ENCODE measurements at places on chromosomes 1 and 21.

DNA sequence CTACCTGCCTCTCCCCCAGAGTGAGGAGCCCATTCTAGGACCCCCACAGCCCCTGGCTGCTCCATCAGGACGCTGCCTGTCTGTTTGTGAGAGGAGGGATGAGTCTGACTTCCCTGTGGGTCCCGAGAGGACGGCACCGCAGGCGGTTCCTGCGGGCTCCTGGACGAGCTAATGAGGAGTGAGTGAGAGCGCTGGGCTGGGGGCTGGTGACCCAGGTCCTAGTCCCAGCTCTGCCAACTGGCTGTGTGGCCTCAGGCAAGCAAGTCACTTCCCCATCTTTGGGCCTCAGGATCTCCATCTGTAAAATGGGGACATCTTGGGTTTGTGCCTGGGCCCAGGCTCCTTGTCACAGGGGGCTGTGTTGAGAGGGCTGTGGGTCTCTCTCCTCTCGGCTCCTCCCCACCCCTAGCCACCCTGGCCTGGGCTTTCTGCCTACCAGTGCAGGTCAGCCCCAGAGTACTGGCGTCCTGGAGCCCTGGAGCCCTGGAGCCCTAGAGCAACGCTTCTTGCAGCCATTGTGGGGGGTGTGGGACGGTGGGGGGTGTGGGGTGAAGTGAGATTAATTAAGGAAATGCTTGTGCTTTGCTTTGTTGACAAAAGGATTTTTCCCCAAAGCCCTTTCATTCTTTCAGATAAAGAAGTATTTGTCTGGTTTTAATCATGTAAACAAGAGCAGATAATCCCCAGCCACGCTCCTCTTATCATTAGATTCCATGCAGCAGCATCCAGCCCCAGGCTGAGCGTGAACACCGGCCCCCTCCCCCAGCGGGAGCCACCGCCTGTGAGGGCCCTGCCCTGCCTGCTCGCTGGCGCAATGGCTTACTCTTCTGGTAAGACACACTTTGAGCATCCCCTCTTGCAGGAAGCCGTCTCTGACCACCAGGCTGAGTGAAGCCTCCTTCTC is 26.8 kb downstream of the SLC1A7 start:
- DNase-seq: no peak

DNA sequence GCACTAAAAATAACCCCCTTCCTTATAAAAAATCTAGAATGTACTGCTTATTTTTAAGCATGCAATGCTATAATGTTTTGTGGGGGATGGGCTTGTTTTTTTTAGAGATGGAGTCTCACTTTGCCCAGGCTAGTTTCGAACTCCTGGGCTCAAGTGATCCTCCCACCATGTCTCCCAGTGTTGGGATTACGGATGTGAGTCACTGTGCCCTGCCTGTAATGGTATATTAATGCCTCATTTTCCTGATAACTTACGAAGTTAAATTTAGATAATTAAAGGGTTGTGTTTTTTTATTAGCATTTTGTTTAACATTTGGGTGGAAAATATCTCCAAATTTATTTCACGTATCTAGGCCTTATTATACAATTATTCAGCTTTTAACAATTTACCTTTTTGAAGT is 6.5 kb downstream of the RNF11 start:
- no peak for DNase-seq

DNA sequence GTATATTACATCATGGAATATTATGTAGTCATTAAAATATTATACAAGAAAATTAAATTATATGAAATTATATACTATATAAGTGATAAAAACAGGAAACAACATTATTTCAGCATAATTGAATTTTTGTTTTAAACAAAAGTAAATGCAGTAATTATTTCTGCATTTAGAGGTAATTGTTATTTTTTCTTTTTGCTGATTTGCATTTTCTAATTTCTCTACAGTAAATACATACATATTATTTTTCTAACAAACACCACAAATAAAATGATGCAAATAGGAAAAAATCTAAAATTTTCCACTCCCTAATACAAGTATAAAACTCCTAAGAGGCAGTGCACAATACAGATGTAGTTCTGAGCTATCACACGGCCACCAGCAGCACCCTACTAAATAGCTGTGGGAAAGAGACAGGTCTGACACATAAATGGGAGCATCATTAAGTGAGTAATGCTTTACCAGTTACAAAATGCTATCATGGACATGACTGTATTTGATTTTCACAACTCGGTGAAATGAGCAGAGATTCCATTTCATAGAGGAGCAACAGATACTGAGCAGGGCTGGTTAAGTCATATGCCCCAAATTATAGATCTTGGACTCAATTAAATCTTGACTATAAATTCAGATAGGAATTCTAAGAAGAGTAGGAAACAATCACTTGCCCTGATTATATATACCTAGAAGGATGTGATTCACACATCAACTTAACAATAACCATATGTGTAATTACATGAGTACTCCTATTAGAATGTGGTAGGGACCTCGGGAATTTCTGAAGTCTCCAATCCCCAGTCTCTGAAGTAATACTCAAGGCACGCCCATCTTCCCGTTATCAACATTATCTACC is 49.0 kb downstream of the NRIP1 start:
- no peak for DNase-seq

DNA sequence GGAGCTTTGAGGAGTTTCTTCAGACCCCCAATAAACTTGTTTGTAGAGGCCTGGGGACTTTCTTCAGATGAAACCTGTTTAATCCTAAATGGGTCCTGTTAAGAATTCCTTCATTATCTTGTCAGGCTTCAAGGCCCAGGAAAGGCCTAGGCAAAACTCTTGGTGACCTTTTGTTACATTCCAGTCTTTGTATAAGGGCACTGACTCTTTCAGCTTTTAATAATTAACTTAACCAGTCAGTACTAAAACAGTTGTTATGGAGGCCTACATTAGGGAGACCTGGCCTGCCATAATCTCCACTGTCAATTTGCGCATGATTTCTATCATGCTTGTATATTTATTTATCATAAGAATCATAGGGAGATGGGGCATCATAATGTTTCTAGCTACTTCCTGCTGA is 110.2 kb downstream of the FCRL5 start:
- DNase-seq: no peak

- no peak for DNase-seq
These were observed 86.7 kb downstream of the USP24 start for GRCh38 chr1:55128418-55128995.

- DNase-seq: no peak
These were observed 32.3 kb downstream of the MAN1C1 start for GRCh38 chr1:25648681-25649440.

DNA sequence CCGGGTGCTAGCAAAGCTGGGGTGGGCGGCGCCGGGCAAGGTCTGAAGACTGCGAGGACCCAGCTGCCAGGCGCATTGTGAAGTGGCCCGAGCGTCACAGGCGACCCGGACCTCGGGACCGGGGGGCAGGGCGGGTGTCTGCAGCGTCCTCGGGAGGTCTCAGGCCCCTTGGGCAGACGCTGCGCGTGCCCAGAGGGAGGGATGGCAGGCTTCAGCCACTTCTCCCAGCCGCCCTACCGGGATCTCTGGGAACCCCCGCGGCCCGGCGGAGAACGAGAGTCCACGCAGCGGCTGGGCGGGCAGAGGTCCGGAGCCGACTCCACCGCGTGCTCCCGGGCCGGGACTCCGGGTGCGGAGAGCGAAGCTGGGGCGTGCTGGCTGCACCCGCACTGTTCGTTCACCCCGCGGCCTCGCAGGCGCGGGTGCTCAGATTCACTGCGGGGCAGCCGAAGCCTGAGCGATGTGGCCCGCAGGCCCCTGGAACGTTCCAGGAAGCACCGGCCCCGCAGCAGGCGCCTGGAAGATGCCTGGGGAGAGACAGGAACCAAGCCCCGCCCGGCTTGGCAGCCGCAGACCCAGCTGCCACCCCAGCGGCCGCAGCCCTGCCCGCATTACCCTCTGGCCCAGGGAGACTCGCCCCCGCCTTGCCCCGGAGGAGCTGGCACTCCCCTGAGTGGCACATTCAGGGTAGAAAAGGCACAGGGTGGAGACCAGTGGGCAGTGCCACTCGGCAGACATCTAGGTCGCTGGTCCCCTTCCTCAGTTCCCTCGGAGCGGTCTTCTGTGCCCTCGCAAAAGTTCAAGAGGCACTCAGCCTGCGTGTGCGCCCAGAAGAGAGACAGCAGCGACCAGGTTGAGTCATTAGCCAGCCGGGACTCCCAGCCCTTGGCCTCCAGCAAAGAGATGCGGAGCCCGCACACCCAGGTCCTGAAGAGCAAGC is at the start of gene CCDC185:
Gene CCDC185 (plus strand): TSS at position 141 of the 940 bp plus-strand sequence. CDS start 61 bp downstream, at position 202.
- no peak for DNase-seq

GRCh38 chr1:26583646-26584485 is 54.3 kb downstream of the RPS6KA1 start:
- peak; percentile 43 for DNase-seq

DNA sequence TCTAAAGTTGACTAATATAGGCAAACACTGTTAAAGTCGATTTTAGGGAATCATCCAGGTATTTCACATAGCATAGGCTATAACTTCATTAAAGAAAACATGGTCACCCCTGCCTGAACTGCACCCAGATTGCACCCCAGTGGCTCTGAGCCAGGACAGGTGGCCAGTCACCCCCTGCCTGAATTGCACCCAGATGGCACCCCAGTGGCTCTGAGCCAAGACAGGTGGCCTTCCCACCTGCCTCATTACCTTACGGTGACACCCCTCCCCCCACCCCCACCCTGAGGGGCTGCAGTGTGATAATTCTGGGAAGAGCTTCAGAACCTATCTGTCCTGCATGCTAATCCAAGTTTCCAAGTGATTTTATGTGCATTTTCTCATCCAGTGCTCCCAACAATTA is 78.9 kb downstream of the DSCAM start:
- DNase-seq: no peak

DNA sequence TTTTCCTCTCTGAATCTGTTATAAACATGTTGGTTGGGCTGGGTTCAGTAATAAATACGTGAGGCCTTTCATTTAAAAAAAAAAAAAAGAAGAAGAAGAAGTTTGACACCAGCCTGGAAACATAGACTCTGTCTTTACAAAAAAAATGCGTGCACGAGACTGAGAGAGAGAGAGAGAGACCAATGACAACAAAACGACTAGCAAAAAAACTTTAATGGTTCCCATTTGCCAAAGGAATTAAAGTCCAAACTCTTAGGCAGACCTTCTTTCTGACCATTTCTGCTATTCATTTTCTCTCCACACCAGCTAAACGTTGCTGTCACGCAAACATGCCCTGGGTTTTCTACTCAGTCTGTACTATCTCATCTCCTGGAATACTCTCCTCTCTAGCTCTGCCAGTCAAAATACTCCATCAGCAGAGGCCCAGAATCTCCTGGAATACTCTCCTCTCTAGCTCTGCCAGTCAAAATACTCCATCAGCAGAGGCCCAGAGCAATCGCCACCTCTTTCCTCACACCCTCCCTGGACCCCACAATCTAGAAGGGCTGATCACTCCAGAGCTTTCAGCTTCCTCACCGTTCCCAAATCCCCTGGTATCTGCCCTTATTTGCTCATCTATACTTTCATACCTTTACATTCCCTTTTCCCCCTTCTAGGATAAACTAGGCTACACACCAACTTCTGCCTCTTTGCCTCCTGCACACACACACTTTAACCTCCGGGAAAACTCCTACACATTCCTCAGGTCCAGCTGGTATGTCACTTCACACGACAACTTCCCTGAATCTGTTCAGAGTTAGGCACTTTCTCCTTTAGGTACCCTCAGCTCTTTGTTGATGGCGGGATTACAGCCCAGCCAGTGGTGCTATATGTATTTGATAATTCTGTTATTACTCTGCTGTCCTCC is 100.0 kb downstream of the CDC7 start:
- DNase-seq: no peak

DNA sequence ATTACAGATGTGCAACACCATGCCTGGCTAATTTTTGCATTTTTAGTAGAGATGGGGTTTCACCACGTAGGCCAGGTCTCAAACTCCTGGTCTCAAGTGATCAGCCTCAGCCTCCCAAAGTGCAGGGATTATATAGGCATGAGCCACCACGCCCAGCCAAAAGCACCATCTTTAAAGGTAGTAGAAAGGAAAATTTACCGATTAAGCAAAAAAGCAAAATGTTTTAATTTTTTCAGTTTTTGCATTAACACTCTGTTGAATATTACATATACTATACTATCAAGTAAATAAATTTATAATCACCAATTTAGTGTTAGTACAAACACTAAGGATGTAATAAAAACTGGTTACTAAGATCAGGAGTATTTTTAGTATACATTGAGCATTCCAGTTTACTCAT is 20.6 kb downstream of the RC3H1 start:
- no peak for DNase-seq

GRCh38 chr1:113226148-113226547 is 153.2 kb downstream of the LRIG2 start:
- DNase-seq: no peak

- DNase-seq: no peak
These were observed 10.1 kb upstream of the SLC25A33 start for GRCh38 chr1:9529190-9529589.

DNA sequence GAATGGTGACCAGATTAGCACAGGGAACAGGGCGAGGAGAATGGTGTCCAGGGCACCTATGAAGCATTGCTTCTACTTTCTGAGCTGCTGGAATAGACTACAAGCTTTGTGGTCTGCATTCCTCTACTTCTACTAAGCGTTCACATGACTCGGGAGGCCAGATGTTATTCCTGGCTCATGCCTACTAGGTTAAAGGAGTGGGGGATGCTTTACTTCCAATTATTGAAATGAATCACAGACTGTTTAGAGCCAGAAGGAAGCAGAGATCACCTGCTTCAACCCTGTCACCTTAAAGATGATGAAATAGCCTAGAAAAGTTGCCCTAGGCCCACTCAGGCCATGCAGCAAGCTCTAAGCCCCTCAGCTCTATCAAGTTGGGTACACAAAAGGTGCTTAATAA is 633.5 kb downstream of the KIF26B start:
- no peak for DNase-seq

GRCh38 chr1:152886085-152886484 is 8.0 kb downstream of the SMCP start:
- no peak for DNase-seq

GRCh38 chr1:184945029-184945428 is 29.3 kb downstream of the NIBAN1 start:
- DNase-seq: peak; percentile 49

- peak; percentile 32 for DNase-seq
These were observed 8.4 kb upstream of the SMYD3 start for GRCh38 chr1:246515390-246516005.

DNA sequence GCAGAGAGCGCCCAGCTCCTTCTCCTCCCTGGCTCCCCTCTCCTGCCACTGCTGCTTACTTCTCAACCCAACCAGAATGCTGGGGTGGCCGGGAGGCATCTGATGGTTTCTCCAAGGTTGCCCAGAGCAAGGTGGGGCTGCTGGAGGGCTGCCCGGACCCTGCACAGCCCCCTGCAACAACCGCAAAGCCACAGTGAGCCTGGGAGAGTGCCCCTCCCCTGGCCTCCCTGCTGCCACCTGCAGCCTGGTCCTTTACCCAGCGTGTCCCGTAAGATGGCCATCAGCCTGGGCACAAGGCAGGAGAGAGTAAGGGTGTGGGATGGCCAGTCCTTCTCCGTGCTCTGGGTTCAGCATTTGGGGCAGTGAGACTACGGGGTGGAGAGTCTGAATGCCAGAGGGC is 17.0 kb downstream of the MX2 start:
- no peak for DNase-seq

- no peak for DNase-seq
These were observed 8.3 kb upstream of the DIPK1A start for GRCh38 chr1:92969517-92969916.

GRCh38 chr1:28032281-28032680 is 56.1 kb downstream of the EYA3 start:
- no peak for DNase-seq

Measured in KBM-7 (cell line).